WTC11 (cell line): ENCODE measurements at places on chromosomes 4 and X.
A peak's percentile ranks its signal among the peaks of the same experiment; 100 is the strongest.

DNA sequence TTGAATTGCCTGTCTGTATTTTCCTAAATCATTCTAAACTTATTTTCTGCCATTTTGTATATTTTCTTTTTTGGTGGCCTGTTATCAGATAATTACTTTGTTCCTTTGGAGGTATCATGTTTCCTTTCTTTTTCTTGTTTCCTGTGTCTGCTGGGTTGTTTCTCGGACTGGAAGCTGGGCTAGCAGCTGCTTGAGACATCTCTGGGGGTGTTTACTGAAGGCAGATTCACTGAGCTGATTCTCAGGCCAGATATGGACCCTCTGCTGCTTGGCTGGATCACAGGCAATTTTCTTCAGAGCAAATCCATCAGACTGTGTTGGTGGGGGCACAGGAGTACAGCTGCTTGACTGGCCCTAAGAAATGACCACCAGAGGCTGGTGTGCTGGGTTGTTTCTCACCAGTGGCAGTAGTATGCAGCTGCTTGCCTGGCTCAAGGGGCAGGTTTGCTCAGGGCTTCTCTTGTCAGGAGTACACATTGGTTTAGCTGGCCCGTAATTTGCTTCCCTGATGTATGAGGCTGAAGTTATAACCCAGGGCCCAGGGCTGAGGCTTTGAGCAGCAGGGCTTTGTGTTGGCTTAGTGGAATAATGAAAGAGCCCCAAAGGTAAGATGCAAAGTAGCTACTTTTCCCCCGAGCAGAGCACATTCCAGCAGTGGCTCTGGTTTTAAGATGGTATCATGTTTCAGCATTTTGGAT is 680.6 kb downstream of the TECRL start:
- peaks cover 15% of the 10 kb centered on the region for H3K4me1 ChIP-seq
- no peaks in the 10 kb centered on the region for H3K36me3 ChIP-seq
- H3K27me3 ChIP-seq: no peaks in the 10 kb centered on the region
- DNase-seq: peak; percentile 14

- no peaks in the 10 kb centered on the region for H3K36me3 ChIP-seq
- no peak for DNase-seq
- H3K27me3 ChIP-seq: peaks cover 39% of the 10 kb centered on the region
- H3K27ac ChIP-seq: no peak overlapping the region
- H3K4me1 ChIP-seq: peaks cover 9% of the 10 kb centered on the region; the same call in 1 of the 2 replicates
These were observed 1.9 kb upstream of the VEGFC start for GRCh38 chr4:176794651-176795050.

- no peak overlapping the region for H3K4me3 ChIP-seq
- no peak overlapping the region for H3K27ac ChIP-seq
- H3K36me3 ChIP-seq: peaks cover 8% of the 10 kb centered on the region; the same call in 1 of the 2 replicates
These were observed 108.4 kb downstream of the DOCK11 start for GRCh38 chrX:118603981-118604380.

- H3K4me1 ChIP-seq: peaks cover 6% of the 10 kb centered on the region
- H3K4me3 ChIP-seq: no peak overlapping the region
- H3K36me3 ChIP-seq: no peaks in the 10 kb centered on the region
- no peak overlapping the region for H3K27ac ChIP-seq
These were observed 30.2 kb downstream of the ZNF185 start for GRCh38 chrX:152927858-152928760.

DNA sequence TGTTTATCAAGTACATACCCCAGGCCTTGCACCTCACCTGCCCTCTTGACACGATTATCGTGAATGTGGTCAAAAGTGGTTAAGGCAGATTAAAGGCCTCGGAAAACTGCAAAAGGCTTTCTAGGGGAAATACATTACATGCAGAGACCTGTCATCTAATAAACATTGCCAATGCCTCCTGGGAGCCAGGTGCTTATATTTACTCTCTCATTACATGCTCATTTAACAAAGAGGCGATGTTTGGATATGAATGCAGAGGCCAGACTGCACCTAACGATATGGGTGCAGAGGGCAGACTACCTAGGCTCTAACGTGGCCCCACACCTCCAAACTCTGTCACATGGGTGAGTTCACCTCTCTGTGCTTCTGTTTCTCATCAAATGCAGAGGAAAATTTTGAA is 14.5 kb downstream of the CRMP1 start:
- H3K27ac ChIP-seq: no peak overlapping the region
- H3K27me3 ChIP-seq: no peaks in the 10 kb centered on the region
- H3K4me1 ChIP-seq: peaks cover 59% of the 10 kb centered on the region
- H3K4me3 ChIP-seq: no peak overlapping the region
- no peak for DNase-seq

DNA sequence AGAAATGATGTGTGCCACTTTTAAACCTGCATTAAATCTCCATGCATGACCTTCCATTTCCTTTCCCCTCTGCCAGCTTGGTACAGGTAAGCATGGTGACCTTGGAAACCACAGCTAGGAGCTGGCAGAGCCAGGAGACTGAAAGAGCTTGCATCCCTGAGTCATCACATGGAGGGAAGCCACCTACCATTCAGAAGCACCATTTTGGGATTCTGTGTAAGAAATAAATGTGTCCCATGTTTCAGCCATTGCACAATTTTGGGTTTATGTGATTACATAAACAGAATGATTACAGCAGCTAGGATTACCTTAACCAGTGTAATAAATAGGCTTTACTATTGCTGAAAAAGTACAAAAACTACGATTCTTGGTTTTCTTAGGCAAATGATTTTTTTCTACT is 17.3 kb upstream of the CCDC149 start:
- H3K4me1 ChIP-seq: peaks cover 7% of the 10 kb centered on the region
- no peak overlapping the region for H3K4me3 ChIP-seq

- no peaks in the 10 kb centered on the region for H3K4me1 ChIP-seq
- H3K27me3 ChIP-seq: no peaks in the 10 kb centered on the region
- H3K36me3 ChIP-seq: no peaks in the 10 kb centered on the region
- H3K4me3 ChIP-seq: no peak overlapping the region
- no peak overlapping the region for H3K27ac ChIP-seq
These were observed 295.2 kb upstream of the AGA start for GRCh38 chr4:177737387-177737940.

- H3K36me3 ChIP-seq: peaks cover 24% of the 10 kb centered on the region
- H3K27me3 ChIP-seq: no peaks in the 10 kb centered on the region
- peaks cover 20% of the 10 kb centered on the region for H3K4me1 ChIP-seq
- no peak overlapping the region for H3K27ac ChIP-seq
- DNase-seq: no peak
- no peak overlapping the region for H3K4me3 ChIP-seq
These were observed 216.2 kb upstream of the TECRL start for GRCh38 chr4:64625438-64625837.

GRCh38 chr4:20378181-20378580 is 126.5 kb downstream of the SLIT2 start:
- H3K4me1 ChIP-seq: peaks cover 13% of the 10 kb centered on the region
- no peak for DNase-seq
- H3K27me3 ChIP-seq: no peaks in the 10 kb centered on the region
- H3K4me3 ChIP-seq: no peak overlapping the region
- H3K27ac ChIP-seq: no peak overlapping the region

DNA sequence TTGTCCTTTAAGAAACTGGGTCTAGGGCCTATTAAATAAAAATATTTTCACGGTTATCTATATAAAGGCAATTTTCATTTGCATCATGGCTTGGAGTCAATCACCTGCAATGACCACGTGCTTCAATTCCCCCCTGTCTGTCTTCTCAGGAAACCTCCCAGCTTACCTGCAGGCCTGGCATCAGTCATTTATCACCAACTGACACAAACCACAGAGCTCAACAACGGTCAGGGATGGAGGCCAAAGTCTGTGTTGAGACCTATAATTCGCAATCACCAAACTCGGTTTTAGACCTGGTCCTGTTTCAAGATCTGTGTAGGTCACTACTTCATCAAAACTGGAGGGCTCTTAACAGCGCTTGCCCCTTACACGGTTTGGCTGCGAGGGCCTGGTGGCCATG is 1.9 kb downstream of the SLC9A7 start:
- no peaks in the 10 kb centered on the region for H3K36me3 ChIP-seq
- no peak for DNase-seq
- H3K27ac ChIP-seq: no peak overlapping the region
- peak overlapping the region; percentile 94 for H3K4me3 ChIP-seq
- H3K27me3 ChIP-seq: no peaks in the 10 kb centered on the region
- peaks cover 38% of the 10 kb centered on the region for H3K4me1 ChIP-seq

GRCh38 chr4:37732526-37733186 is 46.5 kb upstream of the RELL1 start:
- peaks cover 4% of the 10 kb centered on the region for H3K27me3 ChIP-seq
- no peak overlapping the region for H3K27ac ChIP-seq
- no peak for DNase-seq
- peaks cover 24% of the 10 kb centered on the region for H3K4me1 ChIP-seq

GRCh38 chr4:144572660-144573059 is 73.3 kb upstream of the HHIP start:
- peaks cover 7% of the 10 kb centered on the region; the same call in 1 of the 2 replicates for H3K4me1 ChIP-seq
- no peak overlapping the region for H3K4me3 ChIP-seq
- DNase-seq: peak; percentile 44
- no peaks in the 10 kb centered on the region for H3K27me3 ChIP-seq
- no peak overlapping the region for H3K27ac ChIP-seq

- no peaks in the 10 kb centered on the region for H3K36me3 ChIP-seq
- H3K4me1 ChIP-seq: peaks cover 15% of the 10 kb centered on the region
- H3K4me3 ChIP-seq: peak within 1 kb of the TSS; percentile 73
- peak; percentile 29 for DNase-seq
- H3K27ac ChIP-seq: no peak within 1 kb of the TSS
These were observed at the start of gene SLC25A43 for GRCh38 chrX:119398974-119399771. Gene SLC25A43 (plus strand): TSS chrX:119399336. CDS start chrX:119399404, 68 bp downstream.

- no peak for DNase-seq
- no peak overlapping the region for H3K4me3 ChIP-seq
- H3K4me1 ChIP-seq: peaks cover 30% of the 10 kb centered on the region
- H3K27me3 ChIP-seq: no peaks in the 10 kb centered on the region
- no peak overlapping the region for H3K27ac ChIP-seq
These were observed 555.9 kb upstream of the DIPK2B start for GRCh38 chrX:45756557-45756956.

- H3K4me3 ChIP-seq: no peak overlapping the region
- H3K36me3 ChIP-seq: no peaks in the 10 kb centered on the region
- H3K4me1 ChIP-seq: peaks cover 56% of the 10 kb centered on the region
- H3K27ac ChIP-seq: peak overlapping the region; percentile 91
These were observed 9.4 kb downstream of the SUPT20HL1 start for GRCh38 chrX:24369816-24370215.

DNA sequence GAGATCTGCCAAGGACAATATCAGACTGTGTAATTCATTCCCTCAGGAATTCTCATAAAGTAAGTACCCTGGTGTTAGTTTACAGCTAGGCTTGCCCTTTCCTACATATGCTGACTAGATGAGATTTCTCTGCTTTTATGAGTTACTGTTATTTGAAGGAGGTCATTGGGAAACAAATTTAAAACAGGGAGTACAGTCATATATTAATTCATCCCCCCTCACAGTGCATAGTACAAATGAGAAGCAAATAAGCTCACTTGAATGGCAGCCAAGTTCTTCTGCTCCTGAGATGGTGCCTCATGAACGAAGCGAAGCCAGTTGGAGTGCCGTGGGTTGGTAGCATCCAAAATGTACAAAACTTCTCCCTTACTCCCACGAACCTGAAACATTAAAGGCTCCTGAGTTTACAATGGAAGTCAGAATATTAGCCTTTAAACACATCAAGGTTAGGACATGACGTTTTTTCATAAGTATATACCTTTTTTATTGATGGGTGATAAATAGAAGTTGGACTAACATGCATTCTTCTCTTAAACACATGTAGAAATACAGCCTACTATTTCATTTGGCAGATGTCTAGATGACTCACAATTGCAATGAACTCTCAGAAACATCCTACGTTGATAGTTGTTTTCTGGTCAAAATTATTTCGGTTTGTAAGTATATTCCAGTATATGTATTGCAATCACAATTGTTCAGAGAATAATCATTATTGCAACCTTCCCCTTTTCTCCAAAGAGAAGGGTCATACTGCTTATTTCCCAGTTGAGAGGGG is 69.2 kb downstream of the PRDM5 start:
- no peak overlapping the region for H3K27ac ChIP-seq
- no peak for DNase-seq
- no peak overlapping the region for H3K4me3 ChIP-seq
- peaks cover 13% of the 10 kb centered on the region for H3K4me1 ChIP-seq
- H3K27me3 ChIP-seq: no peaks in the 10 kb centered on the region

DNA sequence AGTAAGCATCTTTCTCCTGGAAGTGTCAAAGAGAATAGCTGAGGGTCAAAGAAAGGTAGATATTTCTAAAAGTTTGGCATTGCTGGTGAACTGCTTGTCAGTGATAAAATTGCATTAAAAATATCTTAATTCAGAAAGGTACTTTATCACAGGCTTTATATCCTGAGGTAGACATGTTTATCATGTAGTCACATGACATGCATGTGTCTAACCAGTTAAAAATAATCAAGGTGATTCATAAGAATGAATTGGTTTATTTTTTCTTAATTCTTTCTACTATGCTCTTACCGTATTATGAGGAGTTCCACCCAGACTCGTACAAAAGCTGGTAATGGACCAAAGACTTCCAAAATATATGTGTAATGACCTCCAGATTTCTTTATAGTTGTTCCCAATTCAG is 6.1 kb downstream of the SLC7A11 start:
- H3K4me3 ChIP-seq: no peak overlapping the region
- no peaks in the 10 kb centered on the region for H3K27me3 ChIP-seq
- H3K27ac ChIP-seq: peak overlapping the region; percentile 39; the same call in 1 of the 2 replicates
- no peak for DNase-seq

DNA sequence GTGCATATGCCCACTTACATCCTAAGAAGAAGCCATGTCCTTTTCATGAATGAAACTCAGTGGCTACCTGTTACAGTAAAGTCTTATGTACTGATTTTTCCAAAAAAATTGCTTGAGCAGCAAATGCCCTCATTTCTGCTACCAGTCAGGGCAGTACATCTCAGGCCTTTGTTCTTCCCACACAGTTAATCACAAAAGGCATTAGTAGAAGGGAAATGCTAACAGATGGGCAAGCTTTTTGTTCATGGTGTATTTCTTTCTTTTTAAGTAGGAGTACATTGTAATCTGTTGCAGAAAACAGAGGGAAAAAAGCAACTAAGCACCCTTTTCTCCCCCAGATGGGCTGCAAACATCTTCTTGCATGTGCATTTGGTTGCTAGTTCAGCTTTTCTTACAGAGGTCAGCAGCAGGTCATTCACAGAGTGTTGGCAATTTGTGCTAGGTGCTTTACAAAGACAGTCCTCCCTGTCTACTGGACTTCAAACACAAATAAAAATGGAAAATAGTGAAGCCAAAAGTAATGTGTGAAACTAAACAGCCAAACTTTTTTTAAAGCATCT is 373.4 kb downstream of the PRDM5 start:
- H3K27me3 ChIP-seq: no peaks in the 10 kb centered on the region
- no peak overlapping the region for H3K27ac ChIP-seq
- no peak for DNase-seq
- H3K36me3 ChIP-seq: no peaks in the 10 kb centered on the region
- no peak overlapping the region for H3K4me3 ChIP-seq

DNA sequence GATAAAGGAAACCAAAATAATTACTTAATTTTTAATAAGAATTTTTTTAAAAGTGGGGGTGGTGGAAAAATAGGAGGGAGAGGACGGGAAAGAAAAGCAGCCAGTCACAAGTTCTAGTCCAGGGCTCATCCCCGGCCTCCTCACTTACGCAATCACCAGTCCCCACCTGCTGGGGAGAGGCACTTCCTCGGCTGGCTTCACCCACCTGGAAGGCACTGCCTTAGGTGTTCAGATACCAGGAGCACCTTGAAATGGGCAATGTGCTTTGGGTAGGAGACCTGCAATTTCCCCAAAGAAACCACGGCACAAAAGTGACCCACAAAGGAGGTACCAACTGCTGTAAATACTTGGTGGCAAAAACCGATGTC is 23.8 kb downstream of the AFAP1 start:
- H3K27me3 ChIP-seq: no peaks in the 10 kb centered on the region
- no peak overlapping the region for H3K4me3 ChIP-seq
- DNase-seq: no peak
- peaks cover 58% of the 10 kb centered on the region for H3K4me1 ChIP-seq
- H3K27ac ChIP-seq: no peak overlapping the region
